Hippocampal formation (tissue), 2 donors: ENCODE measurements at places on chromosomes 5 and 9.

GRCh38 chr9:37582548-37583157 is 6.5 kb upstream of the FBXO10 start:
- DNase-seq = peak; percentile 70

DNA sequence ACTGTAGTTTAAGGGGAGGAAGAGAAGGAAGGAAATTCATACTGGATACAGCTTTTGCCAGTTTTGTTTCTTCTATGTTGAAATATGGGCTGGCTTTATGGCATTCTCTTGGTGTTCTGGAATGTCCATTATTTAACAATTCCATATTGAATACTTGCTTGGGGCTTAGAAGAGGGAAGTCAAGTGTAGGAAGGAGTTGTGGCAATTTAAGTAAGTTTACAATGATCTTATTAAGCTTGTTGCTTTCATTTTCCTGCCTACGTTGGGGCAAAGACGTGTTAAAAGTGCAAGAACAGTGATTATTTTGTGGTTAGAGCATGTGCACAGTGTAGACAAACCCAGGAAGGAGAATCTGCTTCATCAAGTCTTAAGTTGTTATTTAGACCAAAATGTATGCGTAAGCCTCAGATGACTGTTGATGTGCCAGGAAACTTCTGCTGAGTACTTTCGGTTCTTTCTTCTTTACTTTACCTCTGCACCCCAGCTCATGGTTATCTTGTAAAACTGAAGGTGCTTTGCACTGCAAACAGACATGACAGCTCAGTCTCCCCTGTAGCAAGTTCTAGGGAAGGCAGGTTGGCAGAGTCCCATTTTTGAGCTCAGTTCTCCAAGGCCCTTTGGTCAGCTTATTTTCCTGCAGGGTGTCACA is 75.8 kb downstream of the F2RL2 start:
- no peak for DNase-seq

DNA sequence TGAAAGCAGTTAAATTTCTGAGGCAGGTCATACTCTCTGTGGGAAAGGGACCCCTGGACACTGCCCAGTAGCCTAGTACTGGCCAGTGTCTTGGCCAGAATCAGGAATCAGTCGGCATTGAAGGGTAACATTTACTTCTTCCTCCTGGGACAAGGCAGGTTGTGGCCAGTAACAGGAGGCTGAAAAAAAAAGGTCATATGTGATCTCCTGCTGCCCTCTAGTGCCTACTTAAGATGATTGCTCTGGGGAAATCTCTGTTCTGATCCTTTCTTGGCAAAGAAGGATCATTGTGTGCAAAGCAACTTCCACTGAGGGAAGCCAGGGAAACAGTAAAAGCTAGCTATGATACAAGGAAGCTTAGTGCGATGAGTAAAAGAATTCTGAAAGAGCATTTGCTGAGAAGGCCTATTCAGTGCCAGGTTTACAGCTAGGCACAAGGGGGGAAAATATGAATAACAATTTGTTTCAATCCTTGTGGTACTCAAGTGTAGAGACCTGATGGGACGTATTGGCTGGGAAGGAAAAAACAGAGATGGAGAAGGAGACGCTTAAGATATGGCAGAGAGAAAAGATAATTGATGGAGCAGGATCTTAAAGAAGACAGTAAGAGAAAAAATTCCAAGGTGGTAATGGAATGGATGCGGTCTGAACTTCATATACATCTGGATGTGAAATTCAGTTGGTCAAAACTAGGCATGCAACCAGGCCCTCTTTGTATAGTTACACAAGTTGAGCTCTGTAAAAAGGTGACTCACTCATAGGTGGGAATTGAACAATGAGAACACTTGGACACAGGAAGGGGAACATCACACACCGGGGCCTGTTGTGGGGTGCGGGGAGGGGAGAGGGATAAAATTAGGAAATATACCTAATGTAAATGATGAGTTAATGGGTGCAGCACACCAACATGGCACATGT is 25.8 kb upstream of the TRIM32 start:
- peak; percentile 90 for DNase-seq

DNA sequence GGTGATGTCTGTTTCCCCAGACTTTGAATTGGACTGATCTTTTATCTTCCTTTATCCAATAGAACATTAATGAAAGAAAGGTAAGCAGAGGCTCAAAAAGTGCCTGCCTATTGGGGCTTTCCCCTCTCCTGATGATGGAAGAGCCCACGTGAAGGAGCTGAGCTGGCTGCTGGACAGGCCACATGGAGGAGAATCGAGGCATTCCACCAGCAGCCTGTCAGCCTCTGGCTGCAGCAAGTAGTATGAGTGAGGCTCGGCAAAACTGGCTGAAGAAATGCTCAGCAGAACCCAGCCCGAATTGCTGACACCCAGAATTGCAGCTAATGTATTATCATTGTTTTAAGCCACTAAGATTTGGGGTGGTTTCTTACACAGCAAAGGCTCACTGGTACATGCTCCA is 66.5 kb upstream of the STC2 start:
- DNase-seq = no peak

DNA sequence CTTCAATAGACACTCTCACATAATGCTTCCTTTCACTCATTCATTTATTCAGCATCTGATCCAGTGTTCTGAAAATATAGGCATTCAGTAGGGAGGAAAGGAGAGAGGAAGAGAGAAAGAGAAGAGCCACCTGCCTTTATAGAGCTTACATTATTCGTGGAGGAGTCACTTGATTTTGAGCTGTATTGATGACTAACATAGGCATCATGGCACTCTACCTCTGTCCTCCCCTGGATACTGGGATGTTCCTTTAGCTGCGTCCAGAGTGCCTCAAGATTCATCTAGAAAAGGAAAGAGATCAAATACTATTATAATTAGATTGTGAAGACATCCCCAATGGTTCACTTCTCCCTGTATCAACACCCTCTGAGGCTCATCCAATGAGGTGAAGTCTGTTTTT is 345.1 kb downstream of the SPATA31D1 start:
- DNase-seq = no peak

- no peak for DNase-seq
Observed at GRCh38 chr5:92729088-92729487, 851.9 kb downstream of the NR2F1-AS1 start.

- no peak for DNase-seq
Observed at GRCh38 chr5:158388021-158388420, 529.1 kb upstream of the CLINT1 start.

GRCh38 chr5:64497386-64497785 is 8.4 kb upstream of the RGS7BP start:
- DNase-seq = no peak

DNA sequence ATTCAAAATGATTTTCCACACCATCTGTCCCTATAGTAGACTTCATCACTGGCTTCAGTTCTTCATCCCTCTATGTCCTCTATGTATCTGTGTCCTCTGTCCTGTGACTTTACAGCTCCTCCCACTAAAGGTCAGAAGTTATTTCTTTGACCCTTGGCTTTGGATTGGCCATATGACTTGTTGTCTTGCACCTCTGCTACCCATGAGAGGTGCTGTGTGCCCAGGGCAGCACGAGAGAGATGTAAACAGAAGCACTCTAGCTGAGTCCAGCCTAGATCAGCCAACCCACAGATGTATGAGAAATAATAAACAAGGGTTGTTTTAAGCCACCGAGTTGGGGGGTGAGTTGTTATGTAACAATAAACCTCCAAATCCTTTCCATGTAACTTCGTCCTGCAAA is 63.4 kb upstream of the ENTREP1 start:
- DNase-seq = no peak

DNA sequence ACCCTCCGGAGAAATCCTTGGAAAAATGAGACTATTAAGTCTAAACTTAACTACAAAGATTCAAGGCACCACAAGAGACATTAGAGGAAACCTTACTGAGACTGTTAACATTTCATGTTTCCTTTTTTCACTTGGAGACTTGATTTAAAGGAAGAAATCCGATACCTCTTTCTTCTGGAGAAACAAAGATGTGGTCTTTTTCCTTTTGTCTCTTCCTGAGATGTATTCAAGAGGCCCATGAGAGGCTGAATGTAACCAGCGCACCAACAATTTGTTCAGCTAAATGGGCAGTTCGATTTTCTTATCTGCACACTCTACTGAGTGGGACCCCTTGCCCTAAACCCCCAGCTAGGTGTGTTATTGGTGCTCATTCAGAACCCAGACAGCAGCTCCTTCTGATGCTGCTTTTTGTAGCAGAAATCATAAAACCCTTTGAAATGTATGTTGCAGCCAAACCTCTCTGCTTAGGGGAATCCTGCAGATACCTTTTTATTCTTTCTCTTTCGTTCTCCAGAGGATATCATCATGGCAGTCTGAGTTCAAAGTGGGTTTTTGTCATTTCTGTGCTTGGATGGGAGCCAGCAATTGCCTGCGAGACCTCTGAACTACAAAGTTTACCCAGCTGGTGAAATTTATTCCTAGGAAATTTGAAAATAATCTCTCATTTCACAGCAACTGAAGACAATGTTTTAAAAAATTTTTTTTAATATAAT is 41.9 kb upstream of the ACTBL2 start:
- no peak for DNase-seq

GRCh38 chr9:108272349-108272899 is 583.4 kb downstream of the ACTL7B start:
- peak; percentile 33 for DNase-seq

DNA sequence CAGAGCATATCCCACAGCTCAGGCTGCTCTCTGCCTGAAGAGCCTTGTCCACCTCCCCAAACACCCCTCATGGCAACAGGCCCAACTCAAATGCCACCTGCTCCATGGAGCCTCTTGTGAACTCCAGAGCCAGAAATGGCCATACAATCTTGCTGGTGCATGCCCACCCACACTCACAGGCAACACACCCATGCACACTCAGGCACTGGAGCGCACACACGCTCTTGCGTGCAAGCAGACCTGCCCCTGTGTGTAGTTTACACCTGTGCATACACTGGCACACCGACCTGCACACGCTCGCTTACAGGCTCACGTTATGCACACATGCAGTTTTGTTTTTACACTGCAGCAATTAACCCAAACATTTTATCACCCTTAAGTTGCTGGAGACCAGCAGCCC is 40.0 kb downstream of the HRH2 start:
- no peak for DNase-seq

DNA sequence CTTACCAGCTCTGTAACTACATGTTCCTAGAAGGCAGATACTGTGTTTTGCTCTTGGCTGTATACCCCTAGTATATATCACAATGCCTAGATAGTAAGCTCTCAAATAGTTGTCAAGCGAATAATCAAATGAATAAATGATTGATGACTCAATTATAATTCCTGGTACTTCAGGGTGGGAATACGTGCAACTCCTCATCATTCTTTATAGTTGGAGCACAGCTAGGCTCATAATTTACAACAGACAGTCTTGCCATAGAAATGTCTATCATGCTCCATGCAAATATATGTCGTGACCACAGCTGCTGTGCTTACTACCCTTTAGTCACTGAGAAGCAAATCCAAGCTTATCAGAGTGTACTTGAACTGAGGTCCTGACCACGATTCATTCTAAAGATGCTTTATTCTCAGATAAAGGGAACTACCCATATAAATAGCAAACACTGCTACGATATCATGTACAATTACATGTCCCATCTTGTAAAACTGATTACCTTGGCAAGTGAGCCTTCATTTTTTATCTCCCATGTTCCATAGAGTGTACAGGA is 52.1 kb downstream of the STRBP start:
- DNase-seq = no peak

GRCh38 chr9:2215921-2216441 is 200.8 kb downstream of the SMARCA2 start:
- DNase-seq = no peak

GRCh38 chr5:142182840-142183239 is 74.3 kb downstream of the NDFIP1 start:
- DNase-seq = no peak

- DNase-seq = no peak
Observed at GRCh38 chr9:110426052-110426709, 88.5 kb upstream of the TXNDC8 start.

- no peak for DNase-seq
Observed at GRCh38 chr9:106892632-106893031, 29.7 kb downstream of the ZNF462 start.

DNA sequence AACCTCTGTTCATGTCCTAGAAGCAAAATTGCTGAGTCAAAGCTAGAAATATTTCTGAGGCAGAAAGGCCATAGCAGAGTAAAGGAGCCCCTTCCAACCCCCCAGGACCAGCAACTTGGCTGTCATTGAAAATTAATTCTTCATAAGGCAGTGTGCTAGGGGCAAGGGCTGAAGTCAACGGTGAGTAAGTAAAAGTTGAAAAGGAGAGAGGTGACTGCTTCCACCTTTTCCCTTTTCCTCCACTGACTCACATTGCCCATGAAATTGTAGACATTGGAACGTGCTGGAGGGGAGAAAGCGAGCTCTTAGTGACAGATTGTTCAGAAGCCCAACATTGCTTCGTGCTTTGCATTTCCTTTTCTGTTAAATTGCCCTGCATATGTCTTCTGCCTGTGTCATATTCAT is 19.1 kb downstream of the GLRA1 start:
- DNase-seq = no peak

DNA sequence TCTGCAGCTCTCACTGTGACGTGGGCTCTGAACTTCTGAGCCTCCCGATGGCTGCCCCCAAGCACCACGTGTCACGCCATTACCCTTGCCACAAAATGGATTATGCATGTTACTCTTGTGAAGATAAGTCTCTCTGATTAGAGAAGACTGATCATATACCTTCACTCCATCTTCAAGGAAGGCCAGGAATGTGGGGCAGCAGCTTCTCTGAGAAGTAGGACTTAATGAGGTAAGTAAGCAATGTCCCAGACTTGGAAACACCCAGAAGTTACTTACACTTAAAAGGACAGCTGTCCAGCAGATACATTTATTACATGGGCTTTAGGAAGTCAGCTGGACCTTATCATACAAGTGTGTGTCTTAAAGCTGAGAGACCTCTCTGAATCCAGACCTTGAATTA is 155.0 kb downstream of the FGF1 start:
- no peak for DNase-seq

- DNase-seq = no peak
Observed at GRCh38 chr5:5140479-5141338, 579 bp downstream of the ADAMTS16 start.

- DNase-seq = no peak
Observed at GRCh38 chr5:153530357-153531143, 40.1 kb downstream of the GRIA1 start.

- DNase-seq = no peak
Observed at GRCh38 chr5:17213938-17214337, 3.5 kb upstream of the BASP1 start.

DNA sequence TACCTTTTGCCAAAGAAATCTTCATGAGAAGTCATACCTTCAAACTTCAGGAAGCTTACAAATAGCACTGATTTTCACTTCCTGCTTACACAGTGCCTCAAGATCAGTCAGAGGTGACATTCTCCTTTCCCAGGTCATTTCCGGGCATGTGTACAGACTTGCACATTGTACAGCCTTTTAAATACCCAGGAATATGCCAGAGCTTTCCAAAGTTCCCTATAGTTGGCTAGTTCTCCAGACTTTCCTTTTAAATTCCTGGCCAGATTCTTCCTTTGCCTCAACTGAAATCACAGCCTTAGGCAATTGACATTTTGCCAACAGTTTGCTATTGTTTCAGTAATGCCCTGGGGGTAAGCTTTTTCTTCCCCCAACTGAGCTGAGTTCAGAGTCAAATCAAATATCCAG is 47.2 kb downstream of the RFX3 start:
- no peak for DNase-seq
